ENCODE measurements at places on chromosomes 7 and 10.

GRCh38 chr7:129522088-129522970, 20.0 kb downstream of the SMKR1 start:
- no peak for DNase-seq

DNA sequence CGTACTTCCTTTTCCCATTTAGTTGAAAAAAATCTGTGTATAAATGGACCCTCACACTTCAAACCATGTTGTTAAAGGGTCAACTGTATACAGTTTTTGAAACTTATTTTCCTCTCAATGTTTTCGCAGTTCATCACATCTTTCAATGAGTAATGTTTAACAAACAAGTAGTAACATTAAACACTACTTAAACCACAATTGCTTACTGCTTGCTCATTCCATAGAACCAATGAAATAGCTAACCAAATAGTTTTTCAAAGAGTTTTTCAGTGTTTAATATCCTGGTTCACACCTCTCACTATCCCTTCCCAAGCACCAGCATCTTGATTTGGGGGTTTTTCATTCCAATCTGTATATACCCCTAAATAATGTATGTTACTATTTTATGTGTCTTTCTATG, 9.1 kb downstream of the SEM1 start:
- DNase-seq: no peak

GRCh38 chr10:110756876-110757275, 112.7 kb downstream of the RBM20 start:
- DNase-seq: no peak

GRCh38 chr7:68691261-68692216, 906.7 kb upstream of the AUTS2 start:
- DNase-seq: no peak

- DNase-seq: no peak
These were observed 22.1 kb upstream of the AOAH start for GRCh38 chr7:36746347-36746746.

DNA sequence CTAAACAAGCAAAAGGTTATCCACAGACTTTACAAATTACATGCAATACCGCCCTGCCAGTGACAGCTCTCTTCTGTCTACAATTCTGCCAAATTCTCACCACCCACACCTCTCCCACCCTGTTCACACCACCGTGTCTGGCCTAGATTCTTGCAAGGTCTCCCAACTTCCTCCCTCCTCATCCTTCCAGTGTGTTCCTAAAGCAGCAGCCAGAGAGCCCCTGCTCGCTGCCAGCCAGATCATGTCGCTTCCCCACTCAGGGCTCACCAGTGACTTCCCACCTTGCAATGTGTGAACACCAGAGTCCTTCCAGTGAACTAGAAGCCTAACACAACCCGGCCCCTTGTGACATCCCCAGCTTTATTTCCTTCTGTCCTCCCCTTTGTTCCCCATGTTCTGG, 121.6 kb downstream of the HECW1 start:
- no peak for DNase-seq

DNA sequence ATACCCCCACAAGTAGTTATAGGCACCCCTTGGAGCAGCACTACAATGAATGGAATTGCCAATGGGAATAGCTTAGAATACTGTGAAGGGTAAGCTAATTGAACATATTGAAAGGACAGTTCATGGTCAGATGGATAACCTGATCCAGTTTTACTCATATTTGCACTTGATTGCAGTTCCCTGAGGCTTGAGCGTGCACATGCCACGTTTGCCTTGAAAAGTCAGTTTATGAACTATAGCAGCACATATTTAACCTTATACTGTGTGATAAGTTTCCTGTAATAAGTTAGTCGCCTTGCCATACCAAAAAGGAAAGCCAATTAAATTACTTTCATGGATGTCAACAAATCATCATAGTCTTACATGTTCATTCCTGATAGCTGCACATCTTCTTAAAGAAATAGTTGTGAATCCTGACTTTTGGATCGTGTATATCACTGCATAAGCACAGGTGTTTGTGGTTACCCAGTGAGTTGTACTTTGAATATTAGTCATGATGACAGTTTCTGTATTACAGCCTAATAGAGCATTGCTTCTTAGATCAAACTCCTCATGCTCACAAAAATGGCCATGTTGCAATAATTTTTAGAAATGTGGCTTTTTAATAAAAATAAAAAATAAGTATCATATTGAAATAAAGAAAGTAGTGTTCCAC, 21.6 kb downstream of the DNTT start:
- DNase-seq: peak; percentile 44

GRCh38 chr7:37999673-38000072, 79.2 kb downstream of the EPDR1 start:
- DNase-seq: no peak

DNA sequence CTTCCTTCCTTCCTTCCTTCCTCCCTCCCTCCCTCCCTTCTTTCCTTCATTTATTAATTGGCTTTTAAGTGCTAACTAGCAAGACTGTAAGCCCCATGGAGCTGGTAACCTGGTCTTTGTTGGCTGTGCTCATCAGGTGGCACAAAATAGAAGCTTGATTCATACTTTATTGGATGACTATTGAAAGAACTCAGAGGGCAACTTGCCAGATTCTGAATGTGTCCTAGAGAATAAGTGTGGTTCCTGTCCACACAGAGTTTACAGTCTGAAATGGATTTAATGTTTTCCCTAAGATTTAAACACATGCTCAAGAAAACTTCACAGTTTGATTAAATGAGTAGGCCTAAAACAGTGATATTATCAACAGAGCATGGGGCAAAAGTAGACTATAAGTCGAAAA, 3.1 kb upstream of the CACNB2 start:
- DNase-seq: no peak

GRCh38 chr10:79492839-79493238, 19.5 kb upstream of the EIF5AL1 start:
- no peak for DNase-seq

All from GM19239 (cell line).